ENCODE measurements at places on chromosomes 12 and 14.

- no peak for DNase-seq
Observed at GRCh38 chr14:34742270-34743115, 28.1 kb upstream of the CFL2 start.

- no peak for DNase-seq
Observed at GRCh38 chr12:98401427-98401826, 114.0 kb upstream of the TMPO start.

GRCh38 chr12:92363295-92364146 lies 217.9 kb upstream of the BTG1 start:
- DNase-seq: peak; percentile 39

DNA sequence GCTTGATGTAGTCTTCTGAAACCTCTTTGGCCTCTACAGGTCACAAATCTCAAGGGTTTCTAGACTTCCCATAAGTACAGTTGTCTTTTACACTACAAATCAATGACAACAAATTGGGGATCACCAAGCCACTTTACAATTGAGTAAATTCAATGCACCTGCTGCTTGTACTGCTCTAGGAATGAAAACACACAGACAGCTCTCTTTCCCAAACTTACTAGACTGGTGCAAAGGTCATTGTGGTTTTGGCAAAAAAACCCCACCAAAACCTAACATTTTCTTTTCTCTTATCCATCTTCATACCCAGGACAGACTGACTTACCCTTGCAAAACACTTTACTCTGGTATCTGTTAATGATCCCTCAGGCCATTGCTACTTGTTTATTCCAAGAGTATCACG lies 2.7 kb downstream of the M6PR start:
- DNase-seq: no peak

DNA sequence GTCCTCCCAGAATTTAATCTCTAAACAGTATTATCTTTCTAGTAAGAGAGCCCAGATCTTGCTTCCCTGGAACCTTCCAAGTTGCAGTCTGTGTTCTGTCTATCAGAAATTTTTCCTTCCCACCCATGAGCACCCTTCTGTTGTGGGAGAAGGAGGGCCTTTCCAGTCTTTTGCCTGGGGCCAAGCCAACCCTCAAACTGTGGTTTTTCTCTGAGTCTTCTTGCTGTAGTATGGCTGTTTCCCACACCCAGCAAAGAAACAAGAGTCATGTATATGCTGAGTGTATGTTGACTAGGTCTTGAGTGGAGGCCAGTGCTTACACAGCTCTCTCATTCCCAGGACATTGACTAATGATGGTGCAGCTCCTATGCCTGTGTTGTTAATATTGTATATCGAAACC lies 104.5 kb downstream of the TGFB3 start:
- DNase-seq: no peak

GRCh38 chr12:64737539-64737938 lies 21.7 kb downstream of the GNS start:
- no peak for DNase-seq

All from hematopoietic multipotent progenitor cell treated with erythropoietin and hydrocortisone succinate and interleukin-3 and kit ligand, for 6 days (in vitro differentiated cells).